ENCODE measurements at places on chromosomes 1 and 21. TPM values are rescaled to one million over a fixed set of nuclear protein-coding genes. Genes with fewer than 3 reads are reported as not detected.

SRSF11 gene
- polyA plus RNA-seq, result 475 TPM

NUP210L gene
- 0.30 TPM for polyA plus RNA-seq

DNA sequence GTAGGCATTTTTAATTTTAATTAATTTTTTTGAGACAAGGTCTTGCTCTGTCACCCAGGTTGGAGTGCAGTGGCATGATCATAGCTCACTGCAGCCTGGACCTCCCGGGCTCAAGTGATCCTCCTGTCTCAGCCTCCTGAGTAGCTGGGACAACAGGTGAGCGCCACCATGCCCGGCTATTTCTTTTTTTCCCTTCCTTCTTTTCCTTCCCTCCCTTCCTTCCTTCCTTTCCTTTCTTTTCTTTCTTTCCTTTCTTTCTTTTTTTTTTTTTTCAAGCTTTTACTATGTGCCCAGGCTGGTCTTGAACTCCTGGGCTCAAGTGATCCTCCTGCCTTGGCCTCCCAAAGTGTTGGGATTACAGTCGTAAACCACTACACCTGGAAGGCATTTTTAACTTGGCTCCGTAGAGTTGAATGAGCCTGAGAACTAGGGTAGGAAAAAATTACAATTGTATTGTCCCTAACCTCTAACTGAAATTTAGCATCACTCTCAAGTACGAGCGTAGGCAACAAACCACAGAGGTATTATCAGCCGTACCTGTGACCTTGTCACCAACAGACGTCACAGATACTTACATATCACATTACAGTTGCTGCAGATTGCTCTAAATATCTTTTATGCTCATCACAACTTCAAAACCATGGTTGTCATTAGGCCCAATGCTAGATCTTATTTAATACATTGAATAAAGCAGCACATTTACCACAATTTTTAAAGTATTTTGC lies 8.0 kb downstream of the RUNX3 start:
- DNase-seq, result no peak

GRCh38 chr1:111768023-111768422 lies 12.3 kb downstream of the DDX20 start:
- no peak for DNase-seq

DNA sequence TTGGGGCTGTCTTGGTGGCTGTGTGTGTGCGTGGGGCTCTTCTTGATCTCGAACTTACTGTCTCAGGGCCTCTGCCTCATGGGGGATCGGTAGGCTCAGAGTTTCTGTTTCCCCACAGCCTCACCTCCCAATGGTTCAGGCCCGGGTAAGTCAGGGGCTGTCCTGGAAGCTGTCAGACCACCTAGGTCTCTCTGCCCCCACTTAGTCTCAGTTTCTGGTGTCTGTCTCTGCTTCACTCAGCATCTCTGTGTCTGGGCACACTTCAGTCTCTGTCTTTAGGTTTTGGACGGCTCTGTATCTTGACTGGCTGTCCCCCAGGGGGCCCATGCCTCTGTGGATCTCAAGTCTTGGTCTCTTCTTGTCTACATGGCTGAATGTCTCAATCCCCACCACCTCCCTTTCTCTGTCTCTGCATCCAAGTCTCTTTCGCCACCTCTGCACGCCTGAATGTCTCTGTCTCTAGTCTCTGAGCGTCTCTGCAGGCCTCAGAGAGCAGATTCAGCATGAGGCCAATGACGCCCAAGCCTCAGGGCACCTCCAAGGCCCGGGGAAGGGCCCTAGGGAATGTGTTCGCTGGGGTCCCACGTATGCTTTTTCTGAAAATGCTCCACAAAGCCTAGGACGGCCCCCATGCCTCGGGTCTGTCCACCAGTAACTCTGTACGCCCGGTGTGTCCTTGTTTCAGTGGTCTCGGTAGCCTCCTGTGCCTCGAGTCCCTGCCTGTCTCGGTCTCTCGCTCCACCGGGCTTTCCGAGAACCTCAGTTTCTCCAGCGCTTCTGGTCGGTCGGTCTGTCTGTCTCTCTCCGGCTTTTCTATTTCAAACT lies 818 bp downstream of the FHL3 start:
- DNase-seq, result no peak

GRCh38 chr1:104780470-104781078 lies 1030.9 kb downstream of the AMY1C start:
- DNase-seq, result peak; percentile 23

DNA sequence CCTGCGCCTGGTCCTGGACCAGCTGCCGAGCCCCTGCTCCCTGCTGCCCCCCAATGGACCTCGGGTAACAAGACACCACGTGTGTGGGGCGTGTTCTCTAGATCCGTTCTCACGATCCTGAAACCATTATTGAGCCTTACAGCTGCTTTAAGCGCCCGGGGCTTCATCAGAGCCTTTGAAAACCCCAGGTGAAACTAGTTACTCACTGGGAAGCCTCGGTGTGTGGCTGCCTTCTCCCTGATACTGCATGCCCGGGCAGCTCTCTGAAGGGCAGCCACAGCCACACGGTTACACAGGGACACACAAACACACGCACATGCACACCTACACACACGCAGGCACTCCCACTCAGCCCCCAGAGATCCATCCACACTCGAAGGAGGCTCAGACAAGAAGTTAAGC lies 5.3 kb downstream of the HES2 start:
- no peak for DNase-seq
